ENCODE measurements at places on chromosomes 1 and 21. TPM values are rescaled to one million over a fixed set of nuclear protein-coding genes. Genes with fewer than 3 reads are reported as not detected.

OR2T29 gene
- not detected for total RNA-seq

ATAD3C gene
- not detected for total RNA-seq

FAM110D gene
- total RNA-seq, result 0.28 TPM

SLC66A1 gene
- 16.7 TPM for total RNA-seq

NOC2L gene
- 39.6 TPM for total RNA-seq

SFN gene
- 0.99 TPM for total RNA-seq

PHC2 gene
- total RNA-seq, result 65.0 TPM

CCDC27 gene
- total RNA-seq, result not detected

SLX9 gene
- 17.1 TPM for total RNA-seq

DNA sequence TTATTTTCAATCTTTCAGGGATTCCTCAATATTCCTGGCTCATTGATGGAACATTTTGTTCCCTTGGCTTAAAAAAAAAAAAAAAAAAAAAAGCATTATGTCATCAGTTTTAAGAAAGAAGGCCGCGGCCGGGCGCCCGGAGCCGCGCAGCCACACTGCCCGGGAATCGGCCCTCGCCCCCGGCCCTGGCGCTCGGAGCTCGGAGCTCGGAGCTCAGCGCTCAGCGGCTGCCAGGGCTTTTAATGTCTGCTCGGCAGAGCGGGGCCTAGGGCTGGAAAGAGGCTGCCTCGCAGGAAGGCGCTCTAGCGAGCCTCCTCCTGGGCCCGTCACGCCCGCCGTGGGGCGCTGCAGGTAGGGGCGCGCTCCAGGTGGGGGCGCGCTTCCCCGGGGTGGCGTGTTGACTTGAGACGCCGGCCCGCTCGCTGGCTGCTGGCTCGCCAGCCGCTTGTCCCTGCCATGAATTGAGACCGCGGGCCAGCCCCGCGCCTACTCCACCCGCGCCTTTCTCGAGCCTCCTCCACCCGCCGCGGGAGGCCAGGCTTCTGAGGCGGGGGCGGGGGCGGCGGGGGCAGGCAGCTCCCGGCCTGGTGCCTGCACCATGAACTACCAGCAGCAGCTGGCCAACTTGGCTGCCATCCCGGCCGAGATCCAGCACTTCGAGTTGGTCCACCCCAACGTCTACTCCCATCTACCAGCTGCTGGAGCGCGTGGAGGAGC lies 5.4 kb upstream of the TDRD5 start:
- H3K27ac ChIP-seq, result no peak overlapping the region
- peaks cover 11% of the 10 kb centered on the region for H3K4me1 ChIP-seq
- no peaks in the 10 kb centered on the region for H3K36me3 ChIP-seq
- DNase-seq, result peak; percentile 85
- H3K4me3 ChIP-seq, result peak overlapping the region; percentile 44

- peak; percentile 18 for DNase-seq
- peak overlapping the region; percentile 40 for H3K27ac ChIP-seq
- H3K36me3 ChIP-seq, result peaks cover 7% of the 10 kb centered on the region
- peaks cover 19% of the 10 kb centered on the region for H3K4me1 ChIP-seq
- H3K27me3 ChIP-seq, result no peaks in the 10 kb centered on the region
- H3K4me3 ChIP-seq, result peak overlapping the region; percentile 99
Measured at GRCh38 chr1:43705982-43706597, 1.2 kb upstream of the ST3GAL3 start.

- H3K36me3 ChIP-seq, result no peaks in the 10 kb centered on the region
- no peak overlapping the region for H3K4me3 ChIP-seq
- no peak for DNase-seq
- H3K27me3 ChIP-seq, result peaks cover 21% of the 10 kb centered on the region
Measured at GRCh38 chr1:228079601-228080263, 2.8 kb upstream of the ARF1 start.

DNA sequence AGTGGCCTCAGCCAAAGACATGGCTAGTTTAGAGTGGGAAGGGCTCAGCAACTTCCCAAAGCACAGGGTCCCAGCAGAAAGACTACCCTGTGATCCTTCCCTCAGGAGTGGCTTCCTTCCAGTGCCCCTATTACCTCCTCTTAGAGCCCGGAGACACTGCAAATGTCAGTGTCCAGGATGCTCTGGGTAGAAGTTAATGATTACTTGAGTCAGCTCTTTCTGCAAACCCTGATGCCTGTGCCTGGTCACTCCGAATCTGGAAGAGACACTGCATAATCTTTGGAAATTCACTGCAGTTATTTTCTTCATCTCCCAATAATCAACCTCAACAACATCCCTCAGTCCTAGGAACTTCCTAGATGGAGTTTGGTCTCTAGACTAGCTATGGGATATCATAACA lies 27.2 kb upstream of the MGST3 start:
- no peak overlapping the region for H3K27ac ChIP-seq
- H3K4me3 ChIP-seq, result no peak overlapping the region
- DNase-seq, result no peak

DNA sequence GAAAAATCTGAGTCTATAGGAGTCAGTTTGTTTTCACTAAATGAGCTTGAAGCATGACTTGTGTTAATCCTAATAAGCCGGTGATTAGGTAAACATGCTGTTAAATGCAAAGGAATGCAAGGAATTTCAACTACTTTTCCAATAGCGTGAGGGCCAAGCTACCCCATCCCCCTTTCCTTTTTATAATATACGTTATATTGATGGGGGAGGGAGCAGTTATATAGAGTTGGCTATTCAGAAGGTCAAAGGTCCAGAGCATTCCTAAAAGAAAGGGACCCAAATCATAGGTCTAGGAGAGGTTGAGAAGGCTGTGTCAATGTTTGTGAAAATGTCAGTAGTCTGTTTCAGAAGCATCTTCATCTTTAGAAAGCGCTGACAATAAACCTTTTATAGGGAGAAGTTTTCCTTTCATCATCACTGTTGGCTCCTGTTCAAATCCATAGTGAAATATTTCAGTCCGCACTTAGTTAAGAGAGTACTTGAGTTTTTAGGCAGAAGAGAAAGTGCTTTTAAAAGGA lies 3.8 kb downstream of the CCN1 start:
- peaks cover 6% of the 10 kb centered on the region for H3K27me3 ChIP-seq
- peak overlapping the region; percentile 10 for H3K27ac ChIP-seq
- no peaks in the 10 kb centered on the region for H3K36me3 ChIP-seq
- DNase-seq, result peak; percentile 72
- H3K4me3 ChIP-seq, result peak overlapping the region; percentile 70

- no peaks in the 10 kb centered on the region for H3K36me3 ChIP-seq
- H3K4me1 ChIP-seq, result peaks cover 10% of the 10 kb centered on the region
- no peak overlapping the region for H3K27ac ChIP-seq
- H3K4me3 ChIP-seq, result no peak overlapping the region
- no peaks in the 10 kb centered on the region for H3K27me3 ChIP-seq
Measured at GRCh38 chr1:207750631-207751305, 1.1 kb upstream of the CD46 start.

GRCh38 chr1:15578921-15579682 lies 5.7 kb downstream of the AGMAT start:
- H3K27ac ChIP-seq, result peak overlapping the region; percentile 66
- no peak for DNase-seq
- peaks cover 15% of the 10 kb centered on the region for H3K4me1 ChIP-seq
- H3K27me3 ChIP-seq, result peaks cover 7% of the 10 kb centered on the region

GRCh38 chr1:182680901-182681567 lies 3.4 kb downstream of the RGS8 start:
- no peak overlapping the region for H3K27ac ChIP-seq
- H3K4me1 ChIP-seq, result peaks cover 40% of the 10 kb centered on the region
- no peak overlapping the region for H3K4me3 ChIP-seq
- H3K36me3 ChIP-seq, result no peaks in the 10 kb centered on the region
- no peak for DNase-seq

- no peak overlapping the region for H3K27ac ChIP-seq
- H3K36me3 ChIP-seq, result no peaks in the 10 kb centered on the region
- H3K27me3 ChIP-seq, result no peaks in the 10 kb centered on the region
- H3K4me1 ChIP-seq, result no peaks in the 10 kb centered on the region
- H3K4me3 ChIP-seq, result no peak overlapping the region
Measured at GRCh38 chr21:43749651-43750262, 26.4 kb downstream of the CSTB start.

DNA sequence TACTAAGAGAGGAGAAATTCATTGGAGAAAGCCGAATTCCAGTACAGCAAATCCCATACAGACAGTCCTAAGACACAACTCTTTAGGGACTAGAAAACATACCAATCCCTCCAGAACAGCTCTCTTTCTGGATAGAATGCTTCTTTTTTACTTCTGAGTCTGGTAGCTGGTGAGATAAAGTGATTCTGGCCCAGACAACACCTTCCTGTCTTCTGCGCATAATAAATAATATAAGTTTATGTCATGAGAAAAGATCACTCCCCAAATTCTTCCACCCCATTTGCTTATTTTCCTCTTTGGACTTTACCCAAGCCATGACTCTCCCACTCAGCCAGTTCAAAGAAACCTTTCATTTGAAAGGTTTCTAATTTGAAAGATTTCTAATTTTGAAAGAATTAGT lies 98.4 kb downstream of the EDEM3 start:
- no peak for DNase-seq
- H3K27ac ChIP-seq, result no peak overlapping the region
- no peaks in the 10 kb centered on the region for H3K27me3 ChIP-seq

DNA sequence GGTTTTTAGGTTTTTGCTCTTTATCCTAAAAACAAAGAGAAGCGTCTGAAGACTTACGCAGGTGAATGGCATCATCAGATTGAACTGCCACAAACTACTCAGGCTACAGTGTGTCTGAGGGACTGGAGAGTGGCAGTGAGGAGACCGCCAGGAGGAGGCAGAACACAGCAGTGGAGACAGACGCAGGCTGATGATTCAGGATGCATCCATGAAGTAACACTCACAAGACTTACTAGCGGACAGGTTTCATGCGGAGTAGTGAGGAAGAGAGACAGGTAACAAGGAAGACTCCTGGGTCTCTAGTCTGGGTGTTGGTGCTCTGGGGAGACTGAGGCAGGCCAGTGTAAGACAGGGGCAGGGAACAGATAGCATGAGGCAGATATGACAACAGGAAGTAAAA lies 5.7 kb downstream of the HSF2BP start:
- H3K36me3 ChIP-seq, result no peaks in the 10 kb centered on the region
- H3K4me3 ChIP-seq, result no peak overlapping the region
- no peaks in the 10 kb centered on the region for H3K27me3 ChIP-seq
- no peak overlapping the region for H3K27ac ChIP-seq
- no peak for DNase-seq
- no peaks in the 10 kb centered on the region for H3K4me1 ChIP-seq

GRCh38 chr1:199751506-199751905 lies 276.0 kb upstream of the NR5A2 start:
- H3K4me1 ChIP-seq, result peaks cover 3% of the 10 kb centered on the region
- H3K27ac ChIP-seq, result no peak overlapping the region
- DNase-seq, result no peak
- no peak overlapping the region for H3K4me3 ChIP-seq
- H3K36me3 ChIP-seq, result no peaks in the 10 kb centered on the region

GRCh38 chr1:166129006-166129405 lies 37.8 kb downstream of the FAM78B start:
- no peaks in the 10 kb centered on the region for H3K27me3 ChIP-seq
- no peaks in the 10 kb centered on the region for H3K4me1 ChIP-seq
- H3K27ac ChIP-seq, result no peak overlapping the region

DNA sequence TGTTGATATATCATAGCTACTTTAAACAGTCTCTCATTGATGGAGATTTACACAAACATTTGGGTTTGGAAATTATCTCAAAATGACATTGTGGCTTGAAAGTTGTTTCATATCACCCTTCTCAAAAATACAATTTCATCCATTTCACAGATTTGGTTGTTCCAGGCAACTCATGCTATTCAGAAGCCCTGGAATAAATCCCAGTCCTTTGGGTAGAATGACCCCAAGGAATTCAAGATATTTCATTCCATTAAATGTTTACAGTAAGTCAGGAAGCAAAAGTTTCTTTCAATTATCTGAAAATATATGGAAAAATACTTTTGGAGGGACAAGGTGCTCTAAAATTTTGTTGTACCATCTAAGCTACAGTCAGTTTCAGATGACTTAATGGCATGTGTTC lies 27.1 kb downstream of the MPZL1 start:
- no peak for DNase-seq
- no peak overlapping the region for H3K4me3 ChIP-seq
- no peaks in the 10 kb centered on the region for H3K4me1 ChIP-seq
- H3K27me3 ChIP-seq, result no peaks in the 10 kb centered on the region
- no peaks in the 10 kb centered on the region for H3K36me3 ChIP-seq

DNA sequence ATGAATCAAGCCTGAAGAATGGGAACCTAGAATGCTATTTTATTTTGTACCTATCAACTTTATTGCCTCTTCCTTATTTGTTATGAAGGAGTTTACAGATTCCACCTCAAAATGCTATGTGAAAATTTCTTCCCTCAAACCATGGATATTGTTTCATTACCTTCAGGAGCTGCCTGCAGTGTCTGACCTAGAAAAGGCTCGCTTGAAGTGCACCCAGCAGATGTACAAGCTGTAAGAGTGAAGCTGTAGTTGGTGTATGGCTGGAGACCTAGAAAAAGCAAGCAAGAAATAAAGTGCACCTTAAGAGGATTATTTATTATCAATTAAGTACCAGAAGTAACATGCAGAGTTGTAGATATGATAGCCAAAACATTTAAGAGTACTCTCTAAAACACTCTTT lies 199.4 kb downstream of the KCTD3 start:
- H3K27me3 ChIP-seq, result no peaks in the 10 kb centered on the region
- H3K4me3 ChIP-seq, result no peak overlapping the region
- DNase-seq, result no peak
- H3K27ac ChIP-seq, result no peak overlapping the region
- H3K36me3 ChIP-seq, result no peaks in the 10 kb centered on the region

DNA sequence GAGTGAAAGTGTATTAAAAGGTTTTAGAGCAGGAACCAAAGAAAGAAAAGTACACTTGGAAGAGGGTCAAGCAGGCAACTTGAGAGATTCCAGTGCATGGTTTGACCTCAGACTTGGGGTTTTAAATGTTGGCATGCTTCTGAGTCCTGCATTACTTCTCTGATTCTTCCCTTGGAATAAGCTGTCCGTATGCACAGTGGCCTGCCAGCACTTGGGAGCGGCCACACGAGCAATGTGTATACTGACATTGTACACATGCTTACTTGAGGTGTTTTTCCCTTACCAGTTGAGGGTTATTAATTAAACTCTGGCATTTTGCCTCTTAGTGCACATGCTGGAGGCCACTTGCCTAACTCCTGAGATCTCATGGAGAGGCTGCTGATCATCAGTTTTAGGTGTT lies 786.6 kb upstream of the RGS18 start:
- DNase-seq, result no peak
- no peak overlapping the region for H3K27ac ChIP-seq
- H3K4me3 ChIP-seq, result no peak overlapping the region
- no peaks in the 10 kb centered on the region for H3K36me3 ChIP-seq

DNA sequence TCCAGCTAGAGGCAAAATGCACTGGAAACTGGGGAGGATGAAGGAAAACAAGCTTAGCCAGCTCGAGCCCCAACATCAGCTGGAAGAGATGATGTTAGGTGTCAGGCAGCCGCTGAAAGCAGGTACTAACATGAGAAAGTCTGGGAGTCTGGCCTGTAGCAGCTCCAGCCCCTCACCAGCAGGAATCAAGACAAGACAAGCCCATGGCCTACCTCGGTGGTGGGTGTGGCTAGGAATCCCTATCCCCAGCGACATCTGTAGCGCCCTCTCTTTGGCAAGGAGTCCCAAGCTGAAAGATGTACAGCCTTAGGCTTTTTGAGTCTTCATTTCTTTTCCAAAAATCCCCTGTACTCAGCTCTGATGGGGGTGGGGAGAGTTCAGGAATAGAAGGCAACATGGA lies 2.6 kb downstream of the DLGAP3 start:
- peak; percentile 26 for DNase-seq
- no peak overlapping the region for H3K27ac ChIP-seq
- peaks cover 97% of the 10 kb centered on the region for H3K27me3 ChIP-seq
- H3K36me3 ChIP-seq, result no peaks in the 10 kb centered on the region
